ENCODE measurements at places on chromosomes 13 and 19. TPM values are rescaled to one million over a fixed set of nuclear protein-coding genes. Genes with fewer than 3 reads are reported as not detected.
A peak's percentile ranks its signal among the peaks of the same experiment; 100 is the strongest.

OVOL3 gene
- total RNA-seq, result not detected

SMIM24 gene
- not detected for total RNA-seq

LILRA1 gene
- total RNA-seq, result not detected

ZNF667 gene
- total RNA-seq, result 3.6 TPM

DNA sequence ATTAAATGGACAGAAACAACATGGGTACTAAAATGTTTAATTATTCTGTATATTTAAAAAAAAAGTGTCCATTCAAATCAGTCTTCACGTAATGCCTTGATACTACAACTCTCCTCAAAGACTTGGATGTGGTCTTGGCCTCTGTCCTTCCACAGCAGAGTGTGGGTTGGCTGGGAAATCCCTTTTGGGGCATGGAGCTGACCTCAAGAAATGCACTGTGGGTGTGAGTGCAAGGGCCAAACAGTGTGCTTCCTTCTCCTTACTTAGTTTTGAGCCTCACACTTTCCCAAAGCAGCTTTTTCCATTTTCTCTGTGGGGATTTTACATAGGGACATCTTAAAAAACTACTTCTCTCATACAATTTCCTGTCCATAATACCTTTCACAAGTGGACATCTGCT, 607.4 kb downstream of the EFNB2 start:
- DNase-seq, result no peak

DNA sequence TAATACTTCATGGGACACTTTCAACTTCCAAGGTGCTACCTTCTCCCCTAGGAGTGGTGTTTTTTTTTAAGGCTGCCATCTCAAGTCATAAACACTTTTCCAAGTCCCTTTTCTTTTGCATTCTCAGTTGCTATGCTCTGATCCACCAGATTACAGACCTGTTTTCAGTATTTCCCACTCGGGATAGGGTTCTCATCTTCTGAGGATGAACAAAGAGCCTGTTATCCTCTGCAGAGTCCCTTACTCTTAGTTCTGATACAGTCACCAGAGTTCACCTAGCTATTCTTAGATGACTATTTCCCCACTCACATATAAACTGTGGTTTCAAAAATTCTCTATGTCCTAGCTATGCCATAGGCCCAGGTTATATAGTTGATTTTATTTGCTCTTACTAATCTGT, 15.9 kb downstream of the ZDHHC20 start:
- DNase-seq, result no peak

- DNase-seq, result no peak
Measured at GRCh38 chr19:35596366-35596999, 10.5 kb downstream of the PMIS2 start.

LRCH1 gene
- 9.7 TPM for total RNA-seq

DNA sequence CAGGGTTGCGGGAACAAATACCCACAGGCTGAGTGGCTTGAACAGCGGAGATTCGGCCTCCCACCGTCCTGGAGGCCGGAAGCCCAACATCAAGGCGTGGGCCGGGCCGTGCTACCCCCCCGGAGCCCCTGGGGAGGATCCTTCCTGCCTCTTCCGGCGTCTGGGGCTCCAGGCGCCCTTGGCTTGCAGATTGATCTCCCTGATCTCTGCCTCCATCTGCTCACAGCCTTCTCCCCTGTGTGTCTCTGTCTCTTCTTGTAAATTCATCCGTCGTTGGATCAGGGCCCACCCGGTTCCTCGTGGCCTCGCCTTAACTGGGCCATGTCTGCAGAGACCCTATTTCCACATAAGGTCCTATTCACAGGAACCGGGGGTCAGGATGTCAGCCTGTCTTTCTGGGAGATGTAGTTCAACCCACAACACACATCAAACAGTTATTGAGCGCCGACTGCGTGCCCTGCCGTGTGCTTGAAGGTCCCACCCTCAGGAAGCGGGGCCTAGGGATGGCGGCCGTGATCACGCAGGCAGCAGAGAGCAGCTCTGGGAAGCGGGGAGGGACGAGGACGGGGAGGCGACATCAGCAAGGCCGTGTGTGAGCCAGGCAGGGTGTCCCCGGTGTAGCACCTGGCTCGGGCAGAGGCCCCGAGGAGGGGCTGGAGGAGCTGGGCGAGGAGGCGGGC, 21.3 kb downstream of the HCN2 start:
- DNase-seq, result no peak

DNA sequence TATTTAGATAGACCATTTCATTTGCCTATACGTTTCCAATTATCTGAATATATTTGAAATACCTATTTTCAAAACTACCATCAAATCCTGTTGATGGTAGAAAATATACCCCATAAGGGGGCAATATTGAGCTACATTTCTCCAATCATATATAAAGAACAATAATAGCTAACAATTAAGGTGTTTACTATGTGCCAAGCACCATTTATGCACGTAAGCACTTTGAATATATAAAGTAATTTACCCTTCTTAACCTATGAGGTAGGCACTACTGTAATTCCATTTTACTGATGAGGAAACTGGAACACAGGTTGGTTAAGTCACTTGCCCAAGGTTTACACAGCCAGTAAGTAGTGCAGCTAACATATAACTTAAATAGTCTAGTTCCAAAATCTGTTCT, 79.2 kb downstream of the UBL3 start:
- DNase-seq, result no peak

DNA sequence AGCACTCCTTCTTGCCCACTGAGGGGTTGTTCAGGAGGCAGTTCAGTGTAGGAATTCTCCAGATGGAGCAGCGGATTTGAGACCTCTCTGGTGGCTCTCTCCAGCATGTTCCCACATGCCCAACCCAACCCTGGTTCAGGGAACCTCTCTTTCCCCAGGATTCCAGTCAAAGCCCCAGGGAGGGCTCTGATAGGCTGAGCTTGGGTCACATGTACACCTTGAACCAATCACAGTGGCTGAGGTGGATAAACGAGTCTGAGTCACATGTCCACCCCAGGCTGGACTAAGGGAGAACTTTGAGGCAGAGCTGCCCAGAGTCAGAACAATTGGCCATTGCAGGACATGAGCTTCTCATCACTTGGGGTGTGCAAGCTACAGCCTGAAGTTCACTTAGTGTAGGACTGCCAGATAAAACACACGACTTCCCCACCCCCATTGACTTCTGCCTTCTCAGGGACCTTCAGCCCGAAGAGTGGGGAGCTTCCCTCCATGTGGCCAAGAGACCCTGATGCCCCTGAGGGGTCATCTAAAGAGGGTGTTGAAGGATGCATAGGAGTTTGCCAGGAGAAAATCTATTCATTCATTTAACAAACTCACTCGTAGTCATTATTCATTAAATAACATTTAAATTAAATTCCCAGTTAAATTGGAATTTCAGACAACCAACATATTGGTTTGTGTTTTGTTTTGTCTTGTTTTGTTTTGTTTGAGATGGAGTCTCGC, 4.0 kb upstream of the MAST3 start:
- DNase-seq, result no peak

MEF2B gene
- total RNA-seq, result 0.13 TPM

TNNT1 gene
- 2.0 TPM for total RNA-seq

- no peak for DNase-seq
Measured at GRCh38 chr13:50911081-50911631, 1.6 kb downstream of the RNASEH2B start.

F7 gene
- total RNA-seq, result not detected

SIGLEC10 gene
- not detected for total RNA-seq

- no peak for DNase-seq
Measured at GRCh38 chr13:83232626-83233025, 649.6 kb downstream of the SLITRK1 start.

CNN1 gene
- total RNA-seq, result 0.35 TPM

STK11 gene
- total RNA-seq, result 100 TPM

ZNF99 gene
- not detected for total RNA-seq

ADM5 gene
- 0.40 TPM for total RNA-seq

DNA sequence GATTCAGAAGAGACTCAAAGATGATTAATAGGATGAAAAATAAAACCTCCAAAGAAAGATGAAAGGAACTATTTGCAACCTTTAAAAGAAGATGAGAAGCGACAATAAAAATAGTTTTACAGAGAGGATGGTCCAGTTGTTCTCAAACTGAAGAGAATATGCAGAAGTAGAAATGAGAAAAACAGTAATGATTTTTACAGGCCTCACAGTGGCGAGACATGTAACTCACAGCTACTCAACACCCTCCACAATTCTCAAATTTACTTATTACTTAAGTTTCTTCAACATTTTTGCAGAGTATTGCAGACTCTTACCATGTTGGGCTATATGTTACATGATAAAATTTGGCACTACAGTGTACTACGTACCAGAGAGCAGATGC, 20.8 kb downstream of the NUFIP1 start:
- no peak for DNase-seq

GRCh38 chr19:42281146-42281826, 12.2 kb downstream of the CIC start:
- no peak for DNase-seq

- no peak for DNase-seq
Measured at GRCh38 chr19:54014920-54015560, 23.6 kb downstream of the CACNG6 start.

PGLYRP1 gene
- not detected for total RNA-seq

TFPT gene
- total RNA-seq, result 22.8 TPM

DNA sequence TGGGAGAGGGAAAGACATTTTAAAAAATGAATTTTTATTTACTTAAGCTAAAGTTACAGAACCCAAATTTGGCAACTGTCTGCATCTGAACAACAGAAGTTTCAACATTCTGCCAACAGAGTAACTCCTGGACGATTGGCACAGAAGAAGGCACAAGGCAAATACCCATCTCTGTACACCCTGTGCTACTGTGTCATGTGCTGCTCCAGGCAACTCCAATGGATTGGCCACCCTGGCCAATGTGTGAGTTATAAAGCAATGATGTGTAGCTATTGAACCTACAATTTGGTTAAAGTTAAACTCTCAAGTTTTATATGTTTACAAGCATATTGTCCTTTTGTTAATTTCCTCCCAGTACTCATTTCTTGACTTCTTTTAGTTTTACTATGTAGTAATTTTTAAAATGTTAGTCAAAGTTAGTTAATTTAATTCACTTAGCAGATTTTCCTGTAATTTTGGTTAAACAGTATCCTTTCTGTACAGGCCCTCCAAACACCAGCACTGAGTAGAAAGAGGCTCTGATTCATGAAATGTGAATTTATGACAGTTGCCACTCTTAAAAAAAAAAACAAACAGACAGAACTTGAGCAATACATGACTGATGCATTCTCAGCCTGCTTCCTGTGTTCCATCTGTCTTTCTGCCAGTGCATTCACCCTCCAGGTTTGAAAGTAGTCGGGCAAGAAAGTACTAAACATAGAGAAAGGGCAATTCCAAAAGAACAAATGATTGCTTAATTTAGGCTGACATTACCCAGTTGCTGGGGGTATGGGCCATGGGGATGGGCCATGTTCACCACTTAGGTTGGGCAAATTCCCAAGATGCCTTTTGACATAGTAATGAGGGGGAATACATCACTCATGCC, 5.9 kb downstream of the STARD13 start:
- no peak for DNase-seq

DAND5 gene
- total RNA-seq, result not detected

BORA gene
- total RNA-seq, result 6.1 TPM

- no peak for DNase-seq
Measured at GRCh38 chr19:2633693-2634075, 68.8 kb downstream of the GNG7 start.

DNA sequence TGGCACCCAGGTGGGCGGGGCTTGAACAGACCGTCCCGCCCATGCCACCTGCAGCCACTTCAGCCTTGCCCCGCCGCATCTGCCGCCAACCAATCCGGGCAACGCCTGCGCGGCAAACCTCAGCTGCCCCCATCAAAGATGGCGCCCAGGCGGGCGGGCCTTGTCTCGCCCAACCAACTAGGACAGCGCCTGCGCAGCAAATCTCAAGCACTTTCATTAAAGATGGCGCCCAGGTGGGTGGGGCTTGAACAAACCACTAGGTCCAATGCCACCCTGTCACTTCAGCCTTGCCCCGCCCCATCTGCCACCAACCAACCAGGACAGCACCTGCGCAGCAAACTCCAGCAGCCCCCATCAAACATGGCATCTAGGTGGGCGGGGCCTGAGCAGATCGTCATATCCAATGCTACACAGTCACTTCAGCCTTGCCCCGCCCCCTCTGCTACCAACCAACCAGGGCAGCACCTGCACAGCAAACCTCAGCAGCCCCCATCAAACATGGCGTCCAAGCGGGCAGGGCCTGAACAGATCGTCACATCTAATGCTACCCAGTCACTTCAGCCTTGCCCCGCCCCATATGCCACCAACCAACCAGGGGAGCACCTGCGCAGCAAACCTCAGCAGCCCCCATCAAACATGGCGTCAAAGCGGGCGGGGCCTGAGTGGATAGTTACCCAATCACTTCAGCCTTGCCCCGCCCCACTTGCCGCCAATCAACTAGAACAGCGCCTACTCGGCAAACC, 1.4 kb downstream of the PEG3 start:
- DNase-seq, result peak; percentile 47

GRCh38 chr19:2212861-2213711, 23.0 kb downstream of the PLEKHJ1 start:
- DNase-seq, result no peak

TGFBR3L gene
- total RNA-seq, result 0.73 TPM

FXYD3 gene
- not detected for total RNA-seq

GRCh38 chr19:1025960-1026782, at the start of gene CNN2:
CNN2 (plus strand) TSS chr19:1026608; CDS start chr19:1026662, 54 bp downstream.
- no peak for DNase-seq

PCDH20 gene
- total RNA-seq, result not detected

CALR3 gene
- total RNA-seq, result not detected

CGB3 gene
- not detected for total RNA-seq

- no peak for DNase-seq
Measured at GRCh38 chr19:35946203-35946602, 10.0 kb downstream of the LRFN3 start.

DNA sequence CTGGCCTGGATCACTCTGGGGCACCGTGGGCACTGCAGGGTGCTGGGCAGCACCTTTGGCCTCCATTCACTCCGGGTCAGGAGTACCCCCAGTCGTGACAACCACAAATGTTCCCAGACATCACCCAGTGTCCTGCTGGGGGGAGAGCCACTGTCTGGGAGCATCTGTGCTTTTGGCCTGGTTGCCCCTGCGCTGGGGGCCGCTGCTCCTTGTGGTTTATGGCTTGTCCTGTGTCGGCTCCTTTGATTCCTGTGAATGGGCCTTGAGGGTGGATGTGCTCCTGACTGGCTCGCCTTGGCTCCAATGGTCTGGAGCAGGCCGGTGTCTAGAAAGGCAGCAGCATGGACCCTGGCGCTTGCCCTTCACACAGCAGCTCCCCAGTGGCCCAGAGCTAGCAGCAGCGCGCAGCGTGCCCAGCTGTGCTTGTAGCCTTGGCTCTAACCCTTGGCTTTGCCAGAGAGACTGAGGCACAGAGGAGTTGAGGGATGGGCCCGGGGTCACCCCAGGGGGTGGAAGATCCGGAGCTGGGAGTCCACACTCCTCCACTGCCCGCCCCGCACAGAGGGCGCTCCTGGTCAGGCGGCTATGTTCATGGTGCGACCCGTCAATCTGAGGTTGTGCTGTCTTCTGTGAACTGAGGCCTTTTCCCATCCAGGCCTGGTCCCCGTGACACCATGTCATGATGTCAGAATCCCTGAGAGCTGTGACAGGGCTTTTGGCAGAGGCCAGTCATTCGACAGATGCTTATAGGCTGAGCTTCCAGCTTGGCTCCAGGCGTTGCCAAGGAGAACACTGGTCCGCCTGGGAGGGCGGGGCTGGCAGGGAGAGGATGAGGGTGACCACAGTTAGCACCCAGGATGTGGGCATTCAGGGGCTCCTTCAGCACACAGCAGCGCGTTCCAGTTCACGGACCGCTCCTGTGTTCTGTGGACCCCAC, 4.1 kb downstream of the DAZAP1 start:
- DNase-seq, result no peak
